ENCODE measurements at places on chromosomes 2 and 18. TPM values are rescaled to one million over a fixed set of nuclear protein-coding genes. Genes with fewer than 3 reads are reported as not detected.

GRCh38 chr2:128271597-128271910 is 47.1 kb downstream of the HS6ST1 start:
- no peak for DNase-seq

GRCh38 chr2:118333664-118334063 is 245.4 kb downstream of the INSIG2 start:
- DNase-seq: no peak

- no peak for DNase-seq
Observed at GRCh38 chr2:234687718-234688475, 191.0 kb upstream of the ARL4C start.

GRCh38 chr18:35038881-35039491 is 2.2 kb upstream of the MAPRE2 start:
- DNase-seq: no peak

The MYO3B gene
- 0.03 TPM for total RNA-seq

All from lung (tissue), 17 donors.